Stimulated activated CD4-positive, alpha-beta T cell treated with anti-CD3 and anti-CD28 coated beads, Interleukin-4, amount 100 ng/mL, for 4 hours (primary cell): ENCODE measurements at places on chromosomes 12 and 14.

- DNase-seq, result no peak
Measured at GRCh38 chr14:103007555-103007954, 49.8 kb downstream of the CDC42BPB start.

GRCh38 chr14:29262979-29263378 is 496.4 kb downstream of the FOXG1 start:
- DNase-seq, result no peak

DNA sequence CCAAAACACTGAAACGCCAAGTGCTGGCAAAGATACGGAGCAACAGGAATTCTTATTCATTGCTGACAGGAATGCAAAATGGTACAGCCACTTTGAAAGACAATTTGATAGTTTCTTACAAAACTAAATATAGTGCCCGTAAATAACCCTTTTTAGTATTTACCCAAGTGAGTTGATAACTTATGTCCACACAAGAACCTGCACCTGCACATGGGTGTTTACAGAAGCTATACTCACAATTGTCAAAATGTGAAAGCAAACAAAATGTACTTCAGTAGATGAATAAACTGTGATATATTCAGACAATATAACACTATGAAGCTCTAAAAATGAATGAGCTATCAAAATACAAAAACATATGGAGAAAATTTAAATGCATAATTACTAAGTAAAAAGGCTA is 86.6 kb downstream of the ATXN7L3B start:
- no peak for DNase-seq

GRCh38 chr14:68284333-68284732 is 464.8 kb downstream of the RAD51B start:
- no peak for DNase-seq
